ENCODE measurements at places on chromosomes 11 and 22.

- DNase-seq, result no peak
Measured at GRCh38 chr11:69173331-69173730, 17.6 kb downstream of the SMIM38 start.

DNA sequence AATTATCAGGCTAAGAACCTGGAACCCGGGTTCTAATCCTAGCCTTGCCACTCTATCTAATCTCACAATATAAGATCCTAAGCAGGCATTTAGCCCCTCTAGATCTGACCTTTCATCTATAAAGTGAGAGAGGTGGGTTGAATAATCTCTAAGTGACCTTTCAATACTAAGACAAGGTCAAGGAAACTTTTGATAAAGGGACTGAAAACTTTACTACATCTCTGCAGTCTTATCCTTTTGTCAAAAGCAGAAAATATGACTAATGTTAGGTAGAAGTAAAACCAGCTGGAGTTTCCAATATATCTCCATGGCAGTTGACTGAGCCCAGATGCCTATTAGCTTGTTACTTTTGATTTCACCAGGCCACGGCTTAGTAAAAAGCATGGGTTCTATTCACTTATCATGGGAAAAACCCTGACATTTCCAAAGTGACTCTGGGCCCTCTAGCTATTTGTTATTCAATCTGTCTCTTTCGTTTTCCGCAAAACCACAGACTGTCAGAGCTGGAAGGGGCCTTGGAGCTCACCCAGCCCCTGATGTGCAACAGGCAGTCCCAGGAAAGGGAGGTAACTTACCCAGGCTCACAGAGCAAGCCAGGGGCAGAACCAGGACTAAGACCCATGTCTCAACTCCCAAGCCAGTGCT is 75.8 kb downstream of the RAB30 start:
- no peak for DNase-seq

DNA sequence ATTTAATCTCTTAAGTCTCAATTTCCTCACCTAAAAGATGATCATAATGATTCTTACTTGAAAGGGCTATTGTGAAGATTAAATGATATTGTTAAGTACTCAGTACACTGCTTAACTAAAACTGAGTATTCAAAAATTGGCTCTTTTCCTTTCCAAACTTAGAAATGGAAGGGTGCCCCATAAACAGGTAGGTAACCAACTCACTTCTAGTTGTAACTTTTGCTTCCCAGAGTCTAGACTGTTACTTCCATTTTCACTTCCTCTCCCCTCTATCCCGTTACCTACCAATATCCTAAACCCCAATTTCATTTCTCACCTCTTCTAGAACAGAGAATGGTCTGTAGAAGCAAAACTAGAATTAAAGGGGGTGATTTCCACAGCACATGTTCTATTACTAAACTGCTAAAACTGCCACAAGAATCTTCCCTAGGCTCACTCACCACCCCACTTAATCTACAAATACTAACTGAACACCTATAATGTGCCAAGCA is 50.0 kb downstream of the RRAS2 start:
- no peak for DNase-seq

GRCh38 chr11:58503361-58503856 is 4.5 kb downstream of the OR5B21 start:
- no peak for DNase-seq

GRCh38 chr22:27686534-27686933 is 115.0 kb downstream of the MN1 start:
- no peak for DNase-seq

All from NCI-H524 treated with DMSO at 0.1 percent for 48 hours (cell line).